ENCODE measurements at places on chromosomes 1 and 21.

GRCh38 chr21:22871692-22872091 lies 1873.5 kb downstream of the NCAM2 start:
- no peaks in the 10 kb centered on the region for H3K4me1 ChIP-seq
- H3K27ac ChIP-seq = no peak overlapping the region
- H3K27me3 ChIP-seq = no peaks in the 10 kb centered on the region
- H3K4me3 ChIP-seq = no peak overlapping the region
- H3K36me3 ChIP-seq = no peaks in the 10 kb centered on the region

GRCh38 chr1:150256198-150256553 lies 1.4 kb upstream of the CA14 start:
- no peaks in the 10 kb centered on the region for H3K36me3 ChIP-seq
- peaks cover 49% of the 10 kb centered on the region for H3K27me3 ChIP-seq
- DNase-seq = no peak
- peaks cover 14% of the 10 kb centered on the region for H3K4me1 ChIP-seq
- H3K27ac ChIP-seq = peak overlapping the region; percentile 64

DNA sequence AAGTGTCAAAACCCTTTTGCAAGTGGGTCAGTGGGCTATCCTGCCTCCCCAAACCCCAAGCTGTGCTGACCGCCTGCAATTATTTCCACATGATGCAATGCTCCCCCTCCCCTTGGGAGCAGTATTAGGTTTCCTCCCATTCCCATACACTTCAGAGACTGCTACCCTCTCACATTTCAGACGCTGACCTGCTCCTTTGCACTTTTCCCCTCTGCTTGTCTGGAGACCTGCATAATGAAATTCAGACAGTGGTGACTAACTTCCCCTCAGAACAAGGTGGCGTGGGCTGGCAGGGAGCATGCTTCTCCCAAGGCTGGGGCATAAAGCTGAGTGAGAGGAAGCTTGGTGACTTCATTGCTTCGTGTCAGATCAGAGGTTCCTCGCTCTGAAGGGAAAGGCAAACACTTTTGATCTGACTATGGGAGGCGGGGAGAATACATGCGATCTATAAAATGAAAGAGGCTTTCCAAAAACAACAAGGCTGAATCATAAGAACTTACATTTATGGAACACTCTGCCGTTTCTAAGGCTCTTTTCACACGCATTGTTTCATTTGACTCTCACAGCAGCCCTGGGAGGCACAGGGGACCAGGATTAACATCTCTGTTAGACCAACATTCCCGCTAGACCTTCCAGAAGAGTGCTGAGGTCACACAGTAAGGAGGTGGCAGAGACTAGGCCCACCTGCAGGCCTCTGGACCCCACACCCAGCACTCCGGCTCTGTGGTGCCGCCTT lies 27.5 kb upstream of the ROR1 start:
- H3K27me3 ChIP-seq = peaks cover 19% of the 10 kb centered on the region
- DNase-seq = no peak
- no peak overlapping the region for H3K27ac ChIP-seq

DNA sequence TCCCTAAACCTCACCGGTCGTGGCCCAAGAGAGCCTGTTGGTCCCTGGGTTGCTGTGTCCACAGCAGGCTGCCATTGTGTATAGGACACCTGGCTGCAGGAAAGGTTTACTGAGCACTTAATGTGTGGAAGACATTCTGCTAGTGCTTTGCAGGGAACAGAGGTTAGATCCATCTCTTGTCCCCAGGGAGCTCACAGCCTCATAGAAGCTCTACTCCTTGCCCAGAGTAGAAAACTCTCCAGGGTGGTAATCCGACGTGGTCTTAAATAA lies 16.9 kb upstream of the ALPL start:
- H3K4me1 ChIP-seq = peaks cover 9% of the 10 kb centered on the region
- H3K27ac ChIP-seq = no peak overlapping the region
- H3K36me3 ChIP-seq = no peaks in the 10 kb centered on the region
- H3K4me3 ChIP-seq = no peak overlapping the region
- H3K27me3 ChIP-seq = peaks cover 15% of the 10 kb centered on the region

DNA sequence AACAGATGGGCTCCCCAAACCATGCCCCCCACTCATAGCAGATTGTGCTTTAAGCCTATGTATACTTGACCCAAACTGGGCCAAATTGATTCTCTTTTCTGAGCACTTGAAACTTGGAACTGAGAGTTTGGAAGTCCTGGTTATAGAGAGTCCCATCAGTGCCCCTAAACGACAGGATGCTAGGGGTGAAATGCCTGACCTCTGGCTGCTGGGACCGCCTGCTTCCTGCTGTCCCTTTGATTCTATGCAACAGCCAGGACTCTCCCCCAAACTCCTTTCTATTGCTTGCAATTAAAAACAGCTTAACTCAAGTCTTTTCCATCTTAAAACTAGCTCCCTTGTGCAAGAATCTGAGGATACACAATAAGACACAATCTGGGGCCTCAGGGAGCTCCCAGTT lies 4.7 kb downstream of the C1orf210 start:
- no peak for DNase-seq
- H3K27me3 ChIP-seq = peaks cover 19% of the 10 kb centered on the region
- H3K4me1 ChIP-seq = no peaks in the 10 kb centered on the region
- H3K4me3 ChIP-seq = no peak overlapping the region
- H3K27ac ChIP-seq = no peak overlapping the region

DNA sequence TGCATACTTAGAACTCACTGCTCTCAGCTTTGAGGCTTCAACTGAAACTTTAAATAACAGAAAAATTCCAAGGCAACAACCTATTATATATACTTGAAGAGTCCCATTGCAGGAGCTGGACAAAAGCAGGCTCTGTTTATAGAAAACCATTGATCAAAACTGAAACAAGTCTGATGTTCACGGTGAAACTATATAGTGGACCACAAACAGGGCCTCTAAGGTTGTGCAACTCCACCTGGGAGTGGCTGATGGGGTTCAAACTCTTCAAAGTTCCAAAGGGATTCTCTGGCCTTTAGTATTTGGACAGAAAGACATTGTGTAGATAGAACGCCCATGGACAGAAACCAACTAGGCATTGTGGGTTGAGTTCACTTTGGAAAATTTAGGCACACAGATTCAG lies 140.3 kb downstream of the ZC3H11B start:
- no peaks in the 10 kb centered on the region for H3K4me1 ChIP-seq
- no peaks in the 10 kb centered on the region for H3K36me3 ChIP-seq
- H3K27ac ChIP-seq = no peak overlapping the region
- H3K27me3 ChIP-seq = no peaks in the 10 kb centered on the region

GRCh38 chr1:222852326-222852725 lies 37.5 kb downstream of the DISP1 start:
- no peaks in the 10 kb centered on the region for H3K27me3 ChIP-seq
- no peaks in the 10 kb centered on the region for H3K4me1 ChIP-seq
- no peak overlapping the region for H3K4me3 ChIP-seq
- peaks cover 3% of the 10 kb centered on the region for H3K36me3 ChIP-seq

GRCh38 chr1:31954607-31955283 lies 16.6 kb upstream of the PTP4A2 start:
- peaks cover 2% of the 10 kb centered on the region for H3K36me3 ChIP-seq
- no peak overlapping the region for H3K4me3 ChIP-seq
- H3K27ac ChIP-seq = peak overlapping the region; percentile 94
- DNase-seq = no peak
- no peaks in the 10 kb centered on the region for H3K27me3 ChIP-seq

GRCh38 chr21:29454179-29454578 lies 155.5 kb downstream of the BACH1 start:
- no peaks in the 10 kb centered on the region for H3K27me3 ChIP-seq
- no peak overlapping the region for H3K27ac ChIP-seq
- H3K4me1 ChIP-seq = peaks cover 1% of the 10 kb centered on the region
- H3K36me3 ChIP-seq = no peaks in the 10 kb centered on the region
- no peak for DNase-seq
- H3K4me3 ChIP-seq = no peak overlapping the region

GRCh38 chr1:86821956-86822355 lies 92.0 kb downstream of the SELENOF start:
- H3K27ac ChIP-seq = no peak overlapping the region
- H3K4me1 ChIP-seq = no peaks in the 10 kb centered on the region
- H3K4me3 ChIP-seq = no peak overlapping the region
- H3K27me3 ChIP-seq = peaks cover 30% of the 10 kb centered on the region

DNA sequence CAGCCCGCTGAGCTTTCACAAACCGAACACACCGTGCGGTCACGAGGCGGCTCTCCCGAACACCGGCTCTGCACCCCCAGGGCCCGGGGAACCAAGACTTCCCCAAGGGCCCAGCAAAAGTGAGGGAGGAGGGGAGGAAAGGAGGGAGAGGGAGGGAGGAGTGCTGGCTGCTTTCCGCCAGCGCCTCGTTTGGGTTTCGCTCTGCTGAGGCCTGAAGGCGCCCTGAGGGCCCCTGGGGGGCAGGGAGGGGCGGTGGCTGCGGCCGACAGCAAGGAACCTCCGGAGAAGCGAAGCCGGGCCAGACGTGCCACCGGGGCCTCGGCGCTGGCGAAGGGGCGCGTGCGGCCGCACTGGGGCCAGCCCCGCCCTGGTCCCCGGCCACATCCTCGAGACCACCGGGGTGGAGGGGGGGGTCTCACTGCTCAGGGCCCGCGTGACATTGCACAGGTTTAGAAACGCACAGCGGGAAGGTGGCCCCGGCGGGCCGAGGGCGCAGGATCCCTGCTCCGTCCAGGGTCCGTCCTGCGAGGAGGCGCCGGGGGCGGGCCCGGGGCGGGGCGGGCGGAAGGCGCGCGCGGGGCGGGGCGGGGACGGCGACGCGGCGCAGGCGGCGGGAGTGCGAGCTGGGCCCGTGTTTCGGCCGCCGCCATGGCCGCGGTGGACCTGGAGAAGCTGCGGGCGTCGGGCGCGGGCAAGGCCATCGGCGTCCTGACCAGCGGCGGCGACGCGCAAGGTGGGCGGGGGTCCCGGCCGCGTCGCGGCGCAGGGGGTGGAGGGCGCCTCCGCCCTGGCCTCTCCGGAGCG lies at the start of gene PFKL:
Gene PFKL (plus strand): TSS at position 596 of the 804 bp plus-strand sequence. CDS start 53 bp downstream, at position 649.
- DNase-seq = peak; percentile 35
- peaks cover 37% of the 10 kb centered on the region for H3K4me1 ChIP-seq
- peak within 1 kb of the TSS; percentile 79 for H3K27ac ChIP-seq
- peak within 1 kb of the TSS; percentile 83 for H3K4me3 ChIP-seq
- H3K36me3 ChIP-seq = peaks cover 16% of the 10 kb centered on the region
- no peaks in the 10 kb centered on the region for H3K27me3 ChIP-seq

GRCh38 chr1:232553050-232553754 lies 76.7 kb downstream of the SIPA1L2 start:
- H3K36me3 ChIP-seq = no peaks in the 10 kb centered on the region
- H3K27ac ChIP-seq = no peak overlapping the region
- H3K4me3 ChIP-seq = no peak overlapping the region
- DNase-seq = no peak

GRCh38 chr1:35120458-35121133 lies 41.4 kb downstream of the ZMYM1 start:
- DNase-seq = no peak
- no peaks in the 10 kb centered on the region for H3K27me3 ChIP-seq
- peak overlapping the region; percentile 61 for H3K4me3 ChIP-seq
- H3K27ac ChIP-seq = peak overlapping the region; percentile 59
- peaks cover 9% of the 10 kb centered on the region for H3K36me3 ChIP-seq

Data from effector memory CD8-positive, alpha-beta T cell (primary cell).